ENCODE measurements at places on chromosomes 7 and 10. TPM values are rescaled to one million over a fixed set of nuclear protein-coding genes. Genes with fewer than 3 reads are reported as not detected.

- DNase-seq: peak; percentile 15
These were observed 23.8 kb upstream of the SEC61G start for GRCh38 chr7:54782829-54783228.

The PPA1 gene
- 203 TPM for total RNA-seq

- DNase-seq: no peak
These were observed 286.7 kb downstream of the INHBA start for GRCh38 chr7:41416208-41416595.

DNA sequence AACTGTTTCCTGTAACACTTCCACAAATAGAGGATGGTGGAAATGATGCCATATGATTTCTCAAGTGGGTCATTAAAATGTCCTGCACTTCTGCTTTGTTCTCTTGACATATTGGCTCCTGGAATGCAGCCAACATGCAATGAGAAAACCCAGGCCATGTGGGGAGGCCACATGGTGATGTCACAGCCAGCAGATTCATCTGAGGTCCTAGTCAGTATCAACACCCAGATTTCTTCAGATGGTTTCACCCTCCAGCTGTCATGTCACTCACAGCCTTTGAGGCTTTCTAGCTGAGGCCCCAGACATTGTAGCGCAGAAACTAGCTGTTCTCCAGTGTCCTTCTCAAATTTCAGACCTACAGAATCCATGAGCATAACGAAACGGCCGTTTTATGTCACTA, 102.3 kb upstream of the NUPR2 start:
- no peak for DNase-seq

- no peak for DNase-seq
These were observed 274.0 kb downstream of the DNAJB6 start for GRCh38 chr7:157610671-157611295.

DNA sequence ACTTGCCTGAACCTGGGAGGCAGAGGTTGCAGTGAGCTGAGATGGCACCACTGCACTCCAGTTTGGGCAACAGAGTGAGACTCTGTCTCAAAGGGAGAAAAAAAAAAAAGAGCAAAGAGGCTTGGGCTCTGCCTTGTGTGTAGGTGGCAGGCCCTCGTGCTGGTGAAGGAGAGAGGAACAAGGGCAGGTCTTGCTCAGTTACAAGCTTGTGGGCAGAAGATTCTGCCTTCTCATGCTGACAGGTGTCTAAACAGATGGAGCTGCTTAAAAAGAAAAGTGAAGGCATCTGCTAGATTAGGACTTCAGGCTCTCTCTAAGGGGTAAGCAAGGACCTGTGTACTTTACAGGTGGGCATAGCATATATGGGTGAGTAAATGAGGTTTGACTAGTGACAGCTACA, 65.5 kb upstream of the TRIM8 start:
- DNase-seq: no peak

- no peak for DNase-seq
These were observed 113.2 kb downstream of the CALN1 start for GRCh38 chr7:72298912-72299311.

The HSPA12A gene
- total RNA-seq: 5.6 TPM

DNA sequence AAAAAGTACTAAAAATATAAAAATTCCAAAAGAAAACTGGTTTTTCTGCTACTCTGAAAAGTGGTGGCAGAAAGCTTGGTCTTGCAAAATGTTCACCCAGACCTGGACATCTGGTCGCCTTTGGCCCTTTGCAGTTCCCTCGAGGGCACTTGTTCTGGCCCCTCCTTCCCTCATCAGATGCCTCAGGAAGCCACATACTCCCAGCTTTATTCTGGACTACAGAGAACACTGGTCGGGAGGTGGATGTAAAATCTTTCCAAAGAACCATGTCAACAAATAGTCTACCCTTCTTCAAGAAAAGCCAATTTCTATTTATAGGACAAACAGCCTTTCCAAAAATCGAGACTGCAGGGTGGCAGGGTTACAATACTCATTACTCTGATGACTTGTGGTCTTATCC, 726.1 kb downstream of the TNS3 start:
- no peak for DNase-seq

GRCh38 chr7:100111156-100111555, 8.0 kb downstream of the TAF6 start:
- no peak for DNase-seq

The TWIST1 gene
- not detected for total RNA-seq

- no peak for DNase-seq
These were observed 137.2 kb upstream of the GPR22 start for GRCh38 chr7:107332488-107333269.

DNA sequence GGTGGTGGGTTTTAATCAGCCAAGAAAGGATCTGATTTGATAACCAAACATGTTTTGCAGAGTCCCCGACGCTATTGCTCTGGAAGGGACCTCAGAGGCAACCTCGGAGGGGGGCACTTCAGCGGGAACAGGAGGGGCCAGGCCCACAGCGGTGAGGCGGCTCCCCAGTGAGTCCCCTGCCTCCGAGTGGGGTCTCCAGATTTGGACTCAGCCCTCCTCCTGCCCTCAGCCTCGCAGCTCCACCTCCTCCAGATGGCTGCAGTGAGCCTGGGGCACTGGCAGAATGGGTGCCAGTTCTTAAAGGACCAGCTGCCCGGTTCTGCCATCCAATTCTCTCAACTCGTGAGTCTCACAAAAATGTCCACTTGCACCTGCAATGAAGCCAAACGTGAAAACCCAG, 61.0 kb upstream of the NANOS1 start:
- no peak for DNase-seq

The WNT8B gene
- total RNA-seq: 9.0 TPM

The ABCA13 gene
- total RNA-seq: not detected

The XRCC2 gene
- total RNA-seq: 30.0 TPM

- peak; percentile 34 for DNase-seq
These were observed 57.8 kb upstream of the RAB18 start for GRCh38 chr10:27446091-27446918.

- no peak for DNase-seq
These were observed 84.0 kb downstream of the ORC5 start for GRCh38 chr7:104123786-104124185.

DNA sequence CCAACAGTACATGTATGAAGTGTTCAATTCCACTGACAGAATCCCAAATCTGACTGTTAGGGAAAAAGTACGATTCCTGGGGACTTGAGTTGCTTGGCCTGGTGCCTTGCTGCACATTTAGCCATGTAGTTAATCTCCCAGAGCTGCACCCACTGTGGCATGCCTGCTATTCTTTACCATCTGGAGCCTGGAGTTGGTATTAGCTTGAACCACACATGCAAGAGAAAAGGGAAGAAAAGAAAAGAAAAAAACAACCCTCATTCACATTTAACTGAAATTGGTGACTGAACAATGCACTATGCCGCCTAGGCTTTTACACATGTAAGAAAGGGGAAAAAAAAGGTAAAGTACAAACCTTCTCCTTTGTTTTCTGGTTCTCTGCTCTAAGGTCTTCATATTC, 26.1 kb downstream of the SHTN1 start:
- peak; percentile 45 for DNase-seq

The PON1 gene
- total RNA-seq: 1.8 TPM

DNA sequence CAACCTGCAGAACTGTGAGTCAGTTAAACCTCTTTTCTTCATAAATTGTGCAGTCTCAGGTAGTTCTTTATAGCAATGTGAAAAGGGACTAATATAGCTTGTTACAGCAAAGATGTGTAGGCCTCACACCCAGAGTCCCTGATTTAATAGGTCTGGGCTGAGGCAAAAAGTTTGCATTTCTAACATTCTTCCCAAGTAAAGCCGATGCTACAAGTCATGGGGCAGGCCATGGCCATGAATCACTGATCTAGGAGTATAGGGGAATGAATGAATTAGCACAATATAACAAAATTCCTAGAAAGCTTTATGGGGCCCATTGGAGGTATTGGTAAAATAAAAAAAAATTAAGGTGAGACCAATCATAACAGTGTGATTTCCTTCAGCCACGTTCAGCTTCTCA, 11.5 kb upstream of the AASS start:
- DNase-seq: no peak

DNA sequence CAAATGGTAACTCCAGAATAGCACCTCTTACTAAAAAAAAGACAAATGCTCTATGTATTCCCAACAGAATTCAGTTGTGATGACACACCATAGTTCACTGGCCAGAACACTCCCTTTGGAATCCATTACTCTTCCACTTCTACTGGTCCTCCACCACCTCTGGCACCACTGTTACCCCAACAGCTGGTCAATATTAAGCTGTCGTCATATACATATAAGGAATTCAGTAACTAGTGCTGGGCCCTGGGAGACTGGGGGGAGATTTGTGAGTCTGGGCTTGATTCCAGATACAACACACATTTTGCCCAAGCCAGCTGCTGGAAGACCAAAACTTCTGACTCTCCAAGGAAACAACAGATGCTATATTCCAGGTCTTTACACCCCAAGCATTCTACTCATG, 26.0 kb upstream of the ITGA8 start:
- DNase-seq: no peak

The FAM25A gene
- not detected for total RNA-seq

- DNase-seq: no peak
These were observed 26.4 kb downstream of the PRF1 start for GRCh38 chr10:70575874-70576802.

DNA sequence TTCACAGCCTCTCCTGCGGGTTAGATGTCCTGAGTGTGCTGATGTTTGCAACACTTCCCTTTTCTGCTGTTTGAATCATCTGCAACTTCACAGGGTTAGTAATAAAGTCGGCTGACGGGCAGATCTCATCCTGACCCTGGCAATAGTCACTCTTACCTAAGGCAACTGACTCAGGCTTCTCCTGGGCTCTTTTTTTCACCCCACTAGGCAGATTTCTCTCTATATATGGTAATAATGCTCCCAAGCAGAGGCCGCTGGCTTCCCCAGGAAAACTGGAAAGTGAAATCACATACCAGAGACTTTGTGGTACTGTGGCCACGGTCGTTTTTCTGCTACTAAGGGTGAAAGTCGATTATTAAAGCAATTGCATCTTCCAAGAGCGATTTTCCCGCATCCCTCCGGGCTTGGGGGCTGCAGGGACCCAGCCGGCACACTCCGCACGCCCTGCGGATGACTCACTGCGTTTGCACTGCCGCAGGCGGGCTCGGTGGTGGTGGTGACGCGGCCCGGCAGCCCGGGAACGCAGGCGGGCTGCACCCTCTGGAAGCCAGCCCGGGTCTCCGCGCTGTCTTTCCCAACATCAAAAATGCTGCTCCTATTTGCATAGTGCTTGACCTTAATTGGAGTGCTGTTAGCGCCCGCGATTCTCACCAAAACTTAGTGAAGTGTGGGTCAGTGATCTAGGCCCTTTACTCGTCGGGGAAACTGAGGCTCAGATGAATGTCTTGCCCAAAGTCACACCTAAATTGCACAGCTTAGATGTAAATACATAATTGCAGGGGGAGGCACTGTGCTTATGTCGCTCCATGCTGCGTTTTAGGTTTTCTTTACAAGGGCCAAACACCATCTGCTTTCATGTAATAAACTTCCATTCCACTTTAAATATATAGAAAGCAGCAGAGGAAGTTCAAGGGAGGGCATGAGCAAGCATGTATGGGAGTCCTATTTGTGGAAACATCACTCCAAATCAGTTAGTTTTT, 47.6 kb upstream of the ITGB1 start:
- peak; percentile 71 for DNase-seq

GRCh38 chr10:30510184-30510931, 76.4 kb downstream of the MAP3K8 start:
- no peak for DNase-seq

- DNase-seq: no peak
These were observed 253.9 kb downstream of the PPP1R3A start for GRCh38 chr7:113664867-113665266.

GRCh38 chr7:114818501-114818900, 103.4 kb upstream of the MDFIC start:
- no peak for DNase-seq

GRCh38 chr7:137935884-137936508, 65.9 kb downstream of the CREB3L2 start:
- DNase-seq: no peak

DNA sequence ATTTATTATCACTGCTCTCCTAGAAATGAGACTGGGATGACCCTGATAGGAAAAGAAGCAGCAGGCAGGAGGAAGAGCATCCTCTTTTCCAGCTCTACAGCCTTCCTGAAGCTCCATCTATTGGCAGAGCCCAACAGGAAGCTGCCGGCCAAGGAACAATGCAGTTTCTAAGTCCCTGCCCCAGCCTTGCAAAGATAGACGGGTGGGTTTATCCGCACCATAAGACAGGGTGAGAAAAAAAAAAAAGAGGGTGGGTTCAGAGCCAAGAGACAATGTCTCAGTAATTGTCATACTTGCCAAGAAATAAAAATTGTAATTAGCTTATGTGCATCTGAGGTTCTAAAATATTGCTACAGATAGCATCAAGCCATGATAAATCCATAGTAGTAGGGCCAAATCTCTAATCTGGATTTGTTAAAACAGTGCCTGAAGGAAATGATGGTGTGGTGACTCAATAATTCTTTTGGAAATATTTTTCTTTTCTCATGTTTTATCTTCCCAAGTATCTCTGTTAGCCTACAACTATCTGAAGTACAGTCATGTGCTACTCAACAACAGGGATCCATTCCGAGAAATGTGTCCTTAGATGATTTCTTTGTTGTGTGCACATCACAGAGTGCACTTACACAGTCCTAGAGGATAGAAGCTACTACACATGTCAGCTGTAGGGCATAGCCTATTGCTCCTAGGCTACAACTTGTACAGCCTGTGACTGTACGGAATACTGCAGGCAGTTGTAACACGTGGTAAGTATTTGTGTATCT, 242.9 kb upstream of the CXCL12 start:
- DNase-seq: no peak

The FFAR4 gene
- 0.04 TPM for total RNA-seq

- DNase-seq: no peak
These were observed 388.9 kb upstream of the TPK1 start for GRCh38 chr7:145224775-145225174.

DNA sequence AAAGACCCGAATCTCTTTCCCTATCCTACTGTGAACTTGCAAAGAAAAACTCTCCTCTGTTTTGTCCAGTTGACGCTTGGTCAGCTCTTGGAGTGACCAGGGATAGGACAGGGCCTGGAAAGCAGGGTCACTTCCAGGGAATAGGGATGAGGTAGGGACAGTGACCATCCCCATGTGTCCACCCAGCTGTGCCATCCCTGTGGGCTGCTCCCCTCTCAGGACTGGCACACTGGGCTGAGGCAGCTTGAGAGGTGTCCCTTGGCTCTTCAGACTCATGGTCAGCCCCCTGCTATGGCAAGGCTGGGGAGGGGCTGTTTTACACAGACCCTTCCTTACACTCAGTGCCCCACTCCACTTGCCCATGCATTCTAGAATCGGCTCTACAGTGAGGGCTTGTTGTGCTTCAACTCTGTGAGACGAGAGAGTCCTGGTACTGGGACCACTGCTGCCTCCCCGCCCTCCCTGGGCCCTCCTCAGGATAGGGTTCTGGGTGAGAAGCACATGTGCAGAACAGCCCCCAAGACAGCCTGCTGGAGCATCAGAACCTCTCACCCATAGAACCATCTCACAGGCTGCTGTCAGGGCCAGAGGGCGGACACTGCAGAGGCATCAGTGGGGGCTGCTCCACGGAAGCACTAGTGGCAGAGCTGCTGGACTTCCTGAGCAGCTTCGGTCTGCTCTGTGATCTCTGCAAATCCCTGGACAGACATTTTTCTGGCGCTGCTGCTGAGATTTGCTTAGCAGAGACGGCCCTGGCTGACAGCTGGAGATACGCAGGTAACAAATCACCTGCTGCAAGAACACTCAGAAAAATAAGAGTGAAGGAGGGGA, 202.8 kb upstream of the CXCL12 start:
- no peak for DNase-seq
